Stimulated activated CD8-positive, alpha-beta memory T cell treated with anti-CD3 and anti-CD28 coated beads, Interleukin-2, amount 100 ng/mL, for 1 hour (primary cell): ENCODE measurements at places on chromosomes 7 and 10.

- DNase-seq = no peak
Observed at GRCh38 chr10:67827811-67828210, 10.2 kb downstream of the DNAJC12 start.

GRCh38 chr10:88995156-88995876 is 4.7 kb downstream of the FAS start:
- no peak for DNase-seq

- no peak for DNase-seq
Observed at GRCh38 chr7:115417662-115418061, 495.8 kb downstream of the MDFIC start.

- DNase-seq = no peak
Observed at GRCh38 chr10:31123946-31124345, 92.3 kb upstream of the ZNF438 start.

- no peak for DNase-seq
Observed at GRCh38 chr7:79775911-79776310, 322.4 kb upstream of the MAGI2 start.
